ENCODE measurements at places on chromosomes 13 and 19. TPM values are rescaled to one million over a fixed set of nuclear protein-coding genes. Genes with fewer than 3 reads are reported as not detected.

BEST2 gene
- not detected for total RNA-seq

CYP2A6 gene
- total RNA-seq: not detected

CEACAM3 gene
- 0.69 TPM for total RNA-seq

GRCh38 chr19:51327066-51328001 lies 14.6 kb downstream of the VSIG10L start:
- peak; percentile 87 for DNase-seq

DNA sequence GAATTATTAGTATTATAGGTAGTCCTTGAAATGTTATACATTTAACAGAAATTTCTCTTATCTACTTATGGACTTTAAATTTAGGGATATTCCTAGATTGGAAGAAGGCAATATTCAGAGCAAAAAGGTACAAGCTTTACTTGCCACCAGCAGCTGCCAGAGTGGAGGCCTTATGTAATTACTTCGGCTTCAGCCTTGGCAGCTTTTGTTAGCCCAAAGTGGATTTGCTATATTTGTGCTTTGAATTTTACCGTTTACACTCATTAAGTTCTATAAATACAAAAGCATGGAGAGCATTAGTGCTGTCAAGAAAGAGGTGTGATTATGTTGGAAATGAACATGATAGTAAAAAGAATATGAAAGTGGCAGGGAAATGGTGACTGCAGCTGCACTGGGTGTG lies 319.9 kb downstream of the ATP8A2 start:
- DNase-seq: no peak

DNA sequence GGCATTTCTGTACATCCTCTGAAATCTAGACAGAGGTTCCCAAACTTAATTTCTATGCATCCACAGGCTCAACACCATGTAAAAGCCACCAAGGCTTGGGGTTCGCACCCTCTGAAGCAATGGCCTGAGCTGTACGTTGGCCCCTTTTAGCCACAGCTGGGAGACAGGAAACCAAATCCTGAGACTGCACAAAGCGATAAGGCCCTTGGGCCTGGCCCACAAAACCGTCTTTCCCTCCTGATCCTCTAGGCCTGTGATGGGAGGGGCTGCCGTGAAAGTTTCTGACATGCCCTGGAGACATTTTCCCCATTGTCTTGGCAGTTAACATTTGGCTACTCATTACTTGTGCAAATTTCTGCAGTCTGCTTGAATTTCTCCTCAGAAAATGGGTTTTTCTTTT lies 766.4 kb downstream of the GPC5 start:
- DNase-seq: no peak

GRCh38 chr19:49845414-49845813 lies 5.5 kb upstream of the PTOV1 start:
- DNase-seq: no peak

DNA sequence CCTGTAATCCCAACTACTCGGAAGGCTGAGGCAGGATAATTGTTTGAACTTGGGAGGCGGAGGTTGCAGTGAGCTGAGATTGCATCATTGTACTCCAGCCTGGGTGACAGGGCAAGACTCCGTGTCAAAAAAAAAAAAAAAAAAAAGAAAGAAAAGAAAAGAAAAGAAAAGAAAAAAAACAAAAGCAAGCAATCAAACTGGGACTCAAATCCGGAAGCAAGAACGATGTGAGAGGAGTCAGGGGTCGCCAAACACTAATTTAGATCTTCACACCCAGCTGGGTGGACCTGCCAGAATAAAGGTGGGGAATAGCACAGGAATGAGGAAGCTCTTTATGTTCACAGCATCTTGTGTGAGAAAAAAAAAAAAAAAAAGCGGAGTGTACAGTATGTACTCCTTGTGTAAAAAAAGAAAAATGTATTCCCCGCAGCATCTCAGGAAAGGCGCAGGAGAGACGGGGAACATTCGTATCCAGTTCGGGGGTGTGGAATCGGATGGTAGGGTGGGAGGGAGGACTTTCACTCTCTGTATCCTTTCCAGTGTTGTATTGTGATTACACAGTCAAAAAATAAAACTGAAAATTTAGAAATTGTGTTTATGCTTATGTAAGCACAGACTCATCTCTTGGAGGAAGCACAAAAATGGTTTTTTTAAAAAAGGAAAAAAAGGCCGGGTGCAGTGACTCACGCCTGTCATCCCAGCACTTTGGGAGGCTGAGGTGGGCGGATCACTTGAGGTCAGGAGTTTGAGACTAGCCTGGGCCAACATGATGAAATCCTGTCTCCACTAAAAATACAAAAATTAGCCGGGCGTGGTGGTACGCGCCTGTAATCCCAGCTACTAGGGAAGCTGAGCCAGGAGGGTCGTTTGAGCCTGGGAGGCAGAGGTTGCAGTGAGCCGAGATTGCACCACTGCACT lies 7.6 kb downstream of the DNAJB1 start:
- no peak for DNase-seq

DNA sequence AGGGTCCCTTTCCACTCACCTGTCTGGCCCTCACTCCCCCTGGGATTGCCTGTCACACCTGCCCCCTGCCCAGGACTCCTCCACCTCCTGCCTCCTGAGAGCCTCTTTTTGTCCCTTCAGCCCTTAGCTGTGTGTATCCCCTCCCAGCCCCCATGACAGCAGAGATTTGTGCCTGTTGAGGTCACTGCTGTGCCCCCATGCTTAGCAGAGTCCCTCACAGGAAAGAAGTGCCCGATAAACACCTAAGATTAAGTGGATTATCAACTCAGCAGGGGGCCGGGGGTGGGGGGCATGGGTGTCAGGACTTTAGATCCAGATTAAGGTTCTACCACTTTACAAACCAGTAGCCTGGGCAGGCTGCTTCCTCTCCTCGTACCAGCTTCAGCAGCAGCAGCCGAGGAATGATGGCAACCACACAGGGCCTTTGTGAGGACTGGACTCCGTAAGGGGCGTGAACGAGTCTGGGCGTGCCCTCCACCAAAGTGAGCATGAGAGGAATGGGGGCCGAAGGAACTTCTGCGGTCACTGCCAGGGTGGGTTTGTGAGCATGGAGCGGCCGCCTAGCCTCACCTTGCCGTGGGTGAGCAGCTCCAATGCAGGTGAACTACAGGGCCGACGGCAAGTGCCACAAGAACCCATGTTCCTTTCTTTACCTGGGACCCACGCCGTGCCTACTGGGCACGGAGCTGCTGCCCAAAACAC lies 36.1 kb downstream of the ZNF787 start:
- no peak for DNase-seq

GRCh38 chr13:42992764-42993122 lies 702 bp upstream of the EPSTI1 start:
- no peak for DNase-seq

All from kidney (tissue), 22 donors.